ENCODE measurements at places on chromosomes 11 and 22.
A peak's percentile ranks its signal among the peaks of the same experiment; 100 is the strongest.

DNA sequence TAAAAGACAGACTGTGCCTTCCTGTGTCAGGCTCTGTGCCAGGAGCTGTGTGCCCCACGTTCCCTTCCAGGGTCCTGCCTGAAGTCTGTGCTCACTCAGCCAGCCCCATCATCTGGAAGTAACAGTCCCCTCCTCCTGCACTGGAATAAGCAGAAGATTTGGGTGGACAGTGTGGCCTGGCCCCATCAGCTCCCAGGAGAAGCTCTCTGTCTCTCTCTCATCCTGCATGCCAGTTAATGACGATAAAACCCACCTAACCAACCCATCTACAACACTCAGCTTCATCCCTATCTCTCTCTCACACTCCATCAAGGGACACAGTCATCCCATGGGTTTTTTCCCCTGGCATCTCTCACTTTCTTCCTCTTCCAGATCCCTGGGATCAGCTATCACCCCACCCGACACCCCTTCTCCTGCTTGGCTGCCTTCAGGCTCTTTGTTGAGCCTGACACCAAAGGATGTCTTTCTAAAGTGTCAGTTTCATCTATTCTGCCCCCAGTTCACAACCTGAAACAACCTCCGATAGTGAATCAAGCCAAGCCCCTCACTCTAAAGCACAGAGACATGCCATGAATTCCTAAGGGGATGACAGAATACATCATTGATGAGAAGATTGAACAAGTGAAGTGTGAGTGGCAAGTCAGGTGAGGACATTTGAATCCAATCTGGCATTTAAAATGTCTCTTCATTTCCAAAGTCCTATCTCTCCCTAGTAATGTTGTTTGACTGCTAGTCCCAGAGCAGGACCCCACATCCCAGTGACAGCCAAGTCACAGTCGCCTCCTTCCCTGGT, 91.4 kb upstream of the TOP3B start:
- DNase-seq, result no peak
- H3K27ac ChIP-seq, result no peak overlapping the region
- no peaks in the 10 kb centered on the region for H3K4me1 ChIP-seq
- no peak overlapping the region for H3K4me3 ChIP-seq

DNA sequence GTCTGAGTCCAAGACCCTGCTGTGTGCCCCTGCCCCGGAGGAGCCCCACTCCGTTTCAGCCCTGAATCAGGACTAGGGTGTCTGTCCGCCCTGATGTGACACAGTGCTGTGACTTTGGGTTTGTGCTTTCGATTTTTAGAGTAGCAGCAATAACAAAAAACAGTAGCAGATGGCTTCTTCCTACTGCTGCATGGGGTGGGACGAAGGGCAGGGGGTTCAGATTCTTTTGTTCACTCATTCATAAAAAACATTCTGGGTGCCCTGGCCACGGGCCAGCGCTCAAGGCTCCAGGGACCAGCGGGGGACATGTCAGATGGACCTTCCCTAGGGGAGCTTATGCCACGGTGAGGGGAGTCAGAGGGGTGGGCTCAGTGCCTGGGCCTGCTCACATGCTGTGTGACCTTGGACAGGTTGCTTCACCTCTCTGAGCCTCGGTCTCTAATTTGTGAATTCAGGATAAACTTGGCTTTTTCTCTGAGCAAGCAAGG, 24.6 kb upstream of the PRR5 start:
- no peak overlapping the region for H3K4me3 ChIP-seq
- H3K27ac ChIP-seq, result peak overlapping the region; percentile 43
- no peaks in the 10 kb centered on the region for H3K36me3 ChIP-seq
- H3K27me3 ChIP-seq, result no peaks in the 10 kb centered on the region

- H3K27ac ChIP-seq, result no peak overlapping the region
- no peak for DNase-seq
- peaks cover 11% of the 10 kb centered on the region for H3K4me1 ChIP-seq
Measured at GRCh38 chr11:76695771-76696170, 25.2 kb upstream of the LRRC32 start.

- H3K27ac ChIP-seq, result no peak overlapping the region
- no peak overlapping the region for H3K4me3 ChIP-seq
- H3K4me1 ChIP-seq, result no peaks in the 10 kb centered on the region
- DNase-seq, result peak; percentile 77
Measured at GRCh38 chr11:113286509-113287497, 27.6 kb upstream of the TTC12 start.

- H3K36me3 ChIP-seq, result no peaks in the 10 kb centered on the region
- no peaks in the 10 kb centered on the region for H3K27me3 ChIP-seq
- peaks cover 30% of the 10 kb centered on the region for H3K4me1 ChIP-seq
- no peak for DNase-seq
Measured at GRCh38 chr22:30234786-30235470, 11.6 kb downstream of the LIF start.

DNA sequence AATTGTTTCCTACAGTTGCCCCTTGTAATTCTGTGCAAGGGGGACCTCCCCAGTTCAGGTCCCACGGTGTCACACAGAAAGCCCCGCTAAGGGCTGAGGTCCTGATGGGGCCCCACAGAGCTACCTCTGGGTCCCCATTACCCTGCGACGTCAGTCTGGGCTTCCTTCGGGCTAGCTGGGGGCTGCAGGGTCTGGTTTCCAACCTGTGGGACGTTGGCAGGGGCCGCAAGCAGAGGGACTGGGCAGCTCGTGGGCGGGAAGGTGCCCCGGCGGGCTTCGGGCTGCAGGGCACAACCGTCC, 698 bp downstream of the SLC37A4 start:
- DNase-seq, result no peak
- no peaks in the 10 kb centered on the region for H3K27me3 ChIP-seq
- peak overlapping the region; percentile 90 for H3K27ac ChIP-seq
- H3K4me3 ChIP-seq, result peak overlapping the region; percentile 74

DNA sequence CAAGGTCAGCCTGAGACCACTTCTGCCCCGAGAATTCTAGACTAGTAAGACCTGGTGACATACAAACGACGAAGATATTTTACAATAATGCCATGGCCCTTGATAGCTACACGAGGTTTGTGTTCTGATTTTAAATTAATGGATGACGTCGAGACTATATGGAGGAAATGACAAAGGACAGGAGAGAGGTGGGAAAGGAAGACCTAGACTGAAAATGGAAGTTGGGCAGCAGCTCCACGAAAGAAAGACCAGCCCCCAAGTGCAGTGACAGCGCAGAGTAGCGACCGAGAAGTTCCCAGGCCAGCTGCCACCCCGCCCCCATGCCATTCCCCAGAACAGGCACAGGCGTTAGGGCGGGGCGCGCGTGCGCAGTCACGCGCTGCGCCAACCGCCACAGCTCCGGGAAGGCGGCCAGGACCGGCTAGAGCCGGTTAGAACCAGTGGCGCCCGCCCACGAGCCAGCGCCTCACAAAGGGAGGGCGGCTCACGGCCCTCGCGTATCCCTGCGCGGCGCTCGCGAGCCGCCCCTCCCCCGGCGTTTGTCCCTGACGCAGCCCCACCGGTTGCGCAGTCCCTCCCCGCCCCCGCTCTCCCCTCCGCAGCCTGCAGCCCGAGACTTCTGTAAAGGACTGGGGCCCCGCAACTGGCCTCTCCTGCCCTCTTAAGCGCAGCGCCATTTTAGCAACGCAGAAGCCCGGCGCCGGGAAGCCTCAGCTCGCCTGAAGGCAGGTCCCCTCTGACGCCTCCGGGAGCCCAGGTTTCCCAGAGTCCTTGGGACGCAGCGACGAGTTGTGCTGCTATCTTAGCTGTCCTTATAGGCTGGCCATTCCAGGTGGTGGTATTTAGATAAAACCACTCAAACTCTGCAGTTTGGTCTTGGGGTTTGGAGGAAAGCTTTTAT, 1.5 kb upstream of the MALAT1 start:
- H3K36me3 ChIP-seq, result peaks cover 8% of the 10 kb centered on the region
- DNase-seq, result no peak
- peak overlapping the region; percentile 100 for H3K27ac ChIP-seq
- peak overlapping the region; percentile 83 for H3K4me3 ChIP-seq
- H3K4me1 ChIP-seq, result peaks cover 45% of the 10 kb centered on the region

GRCh38 chr11:38156495-38157146, 1558.6 kb upstream of the RAG2 start:
- H3K36me3 ChIP-seq, result no peaks in the 10 kb centered on the region
- no peaks in the 10 kb centered on the region for H3K27me3 ChIP-seq
- H3K27ac ChIP-seq, result no peak overlapping the region
- DNase-seq, result no peak
- H3K4me3 ChIP-seq, result no peak overlapping the region
- no peaks in the 10 kb centered on the region for H3K4me1 ChIP-seq

- peaks cover 97% of the 10 kb centered on the region for H3K4me1 ChIP-seq
- H3K4me3 ChIP-seq, result no peak overlapping the region
- H3K36me3 ChIP-seq, result peaks cover 30% of the 10 kb centered on the region
- peak overlapping the region; percentile 80 for H3K27ac ChIP-seq
Measured at GRCh38 chr22:46111645-46112306, 38.5 kb upstream of the PPARA start.

- no peaks in the 10 kb centered on the region for H3K27me3 ChIP-seq
- H3K27ac ChIP-seq, result no peak overlapping the region
- DNase-seq, result no peak
- H3K4me1 ChIP-seq, result no peaks in the 10 kb centered on the region
Measured at GRCh38 chr11:133993107-133993506, 36.3 kb upstream of the IGSF9B start.

DNA sequence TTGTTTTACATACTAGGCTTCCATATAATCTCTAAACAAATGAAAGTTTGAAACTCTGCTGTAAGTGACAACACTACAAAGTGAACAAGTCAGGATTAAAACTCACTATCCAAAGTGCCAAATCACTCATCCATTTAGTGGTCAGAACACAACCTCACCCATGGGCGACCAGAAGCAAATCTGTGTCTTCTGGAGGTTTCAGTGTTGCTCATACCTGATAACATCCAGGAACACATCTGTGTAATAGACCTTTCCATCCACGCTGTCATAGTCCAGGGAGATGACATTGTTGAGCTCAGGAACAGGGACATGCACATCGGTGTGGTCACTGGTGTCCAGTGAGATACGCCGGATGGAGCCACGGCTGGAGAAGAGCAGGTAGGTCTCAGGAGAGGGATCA, 28.5 kb upstream of the CKAP5 start:
- H3K36me3 ChIP-seq, result peaks cover 49% of the 10 kb centered on the region
- H3K4me3 ChIP-seq, result no peak overlapping the region
- H3K27me3 ChIP-seq, result no peaks in the 10 kb centered on the region
- H3K4me1 ChIP-seq, result no peaks in the 10 kb centered on the region
- DNase-seq, result no peak

GRCh38 chr11:128603003-128603696, 15.8 kb upstream of the ETS1 start:
- no peak for DNase-seq
- H3K27ac ChIP-seq, result no peak overlapping the region
- H3K4me1 ChIP-seq, result no peaks in the 10 kb centered on the region
- H3K4me3 ChIP-seq, result no peak overlapping the region

DNA sequence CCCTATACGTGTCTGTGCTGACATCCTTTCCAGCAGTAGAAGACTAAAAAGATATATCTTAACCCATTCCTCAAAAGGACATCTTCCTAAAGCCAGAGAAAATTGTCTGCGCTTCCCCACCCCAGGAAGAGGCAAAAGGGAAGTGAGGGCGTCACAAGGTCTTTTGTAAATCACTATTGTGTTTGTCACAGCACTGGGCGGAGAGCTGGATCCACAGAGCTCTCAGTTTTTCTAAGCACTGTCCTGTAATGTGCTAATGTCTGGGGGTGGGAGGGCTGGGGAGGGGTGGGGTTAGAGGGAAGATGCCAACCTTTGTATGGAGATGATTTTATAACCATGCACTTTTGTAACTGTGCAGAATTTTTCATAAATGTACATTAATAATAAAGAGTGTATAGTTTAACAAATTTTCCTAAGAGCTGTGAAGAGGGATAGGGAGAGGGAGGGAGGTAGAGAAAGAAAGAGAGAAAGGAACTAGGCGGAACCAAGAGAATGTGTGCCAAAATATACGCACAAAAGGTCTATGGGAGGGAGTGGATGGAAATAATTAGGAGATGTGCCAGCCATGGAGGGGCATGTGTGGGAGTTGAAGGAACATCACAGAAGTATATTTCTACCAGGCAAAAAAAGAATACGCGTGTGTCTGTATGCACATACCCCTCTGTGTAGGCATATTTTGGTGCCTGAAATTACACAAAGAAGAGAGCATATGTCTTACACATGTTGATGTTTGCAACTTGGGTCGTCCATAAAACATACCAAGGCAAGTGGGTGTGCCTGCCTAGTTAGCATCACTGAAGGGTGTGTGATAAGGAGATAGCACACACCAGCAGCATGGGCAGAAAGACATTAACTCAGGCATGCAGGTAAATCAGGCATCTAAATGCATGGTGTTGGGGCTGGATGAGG, 9.8 kb downstream of the LRRC55 start:
- DNase-seq, result no peak
- H3K4me3 ChIP-seq, result no peak overlapping the region
- no peaks in the 10 kb centered on the region for H3K4me1 ChIP-seq
- no peaks in the 10 kb centered on the region for H3K27me3 ChIP-seq

GRCh38 chr11:59923813-59924212, 14.4 kb upstream of the OOSP1 start:
- no peak overlapping the region for H3K4me3 ChIP-seq
- no peaks in the 10 kb centered on the region for H3K4me1 ChIP-seq
- no peak for DNase-seq
- H3K27ac ChIP-seq, result no peak overlapping the region
- no peaks in the 10 kb centered on the region for H3K27me3 ChIP-seq

DNA sequence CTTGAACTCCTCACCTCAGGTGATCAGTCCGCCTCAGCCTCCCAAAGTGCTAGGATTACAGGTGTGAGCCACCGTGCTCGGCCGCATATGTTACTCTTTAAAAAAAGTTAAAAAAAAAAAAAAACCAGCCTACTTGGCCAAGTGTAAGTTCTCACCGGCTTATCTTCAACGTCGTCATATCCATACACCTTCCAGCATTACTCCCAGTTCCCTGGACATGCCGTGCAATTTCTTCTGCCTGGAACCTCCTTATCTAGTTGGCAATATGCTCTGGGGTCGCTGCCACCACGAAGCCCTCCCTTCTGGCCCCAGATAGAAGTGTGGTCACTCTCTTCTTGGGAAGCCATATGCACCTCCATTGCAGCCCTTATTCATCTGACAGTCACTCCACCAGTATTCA, 36.3 kb upstream of the CBX7 start:
- no peaks in the 10 kb centered on the region for H3K36me3 ChIP-seq
- H3K27me3 ChIP-seq, result no peaks in the 10 kb centered on the region
- H3K4me1 ChIP-seq, result peaks cover 20% of the 10 kb centered on the region
- no peak for DNase-seq
- no peak overlapping the region for H3K4me3 ChIP-seq

DNA sequence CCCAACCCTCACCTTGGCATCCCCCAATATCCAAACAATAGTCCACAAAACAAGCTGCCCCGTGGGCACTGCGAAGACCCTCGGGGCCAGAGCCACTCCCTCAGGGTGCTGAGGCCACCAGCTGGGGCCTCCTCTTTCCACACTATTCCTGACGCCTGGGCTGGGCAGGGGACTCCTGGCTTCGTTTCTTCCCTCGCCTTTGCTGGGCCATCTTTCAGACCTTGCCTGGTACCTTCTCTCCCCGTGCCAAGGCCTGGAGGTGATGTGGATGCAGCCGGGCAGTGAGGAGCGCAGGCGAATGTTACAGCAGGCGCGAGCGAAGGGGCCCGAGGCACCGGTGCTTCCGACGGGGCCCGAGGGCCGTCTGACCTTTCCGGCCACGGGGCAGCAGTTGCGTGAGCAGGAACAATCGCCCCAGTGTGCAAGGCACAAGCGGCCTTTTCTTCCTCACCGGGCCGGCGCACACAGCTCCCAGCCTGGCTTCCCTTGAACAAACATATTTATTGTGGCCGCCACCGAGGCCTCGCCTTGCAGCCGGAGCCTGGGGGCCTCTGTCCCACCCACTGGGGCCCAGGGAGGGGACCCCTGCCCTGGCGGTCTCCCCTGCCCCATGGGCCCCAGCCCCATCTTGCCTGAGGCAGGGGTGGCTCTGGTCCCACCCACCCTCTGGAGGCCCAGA, 32.6 kb upstream of the KCNQ1OT1 start:
- no peak overlapping the region for H3K4me3 ChIP-seq
- H3K27ac ChIP-seq, result no peak overlapping the region

Data from vagina (tissue), 2 donors.